ENCODE measurements at places on chromosomes 2 and 18.

DNA sequence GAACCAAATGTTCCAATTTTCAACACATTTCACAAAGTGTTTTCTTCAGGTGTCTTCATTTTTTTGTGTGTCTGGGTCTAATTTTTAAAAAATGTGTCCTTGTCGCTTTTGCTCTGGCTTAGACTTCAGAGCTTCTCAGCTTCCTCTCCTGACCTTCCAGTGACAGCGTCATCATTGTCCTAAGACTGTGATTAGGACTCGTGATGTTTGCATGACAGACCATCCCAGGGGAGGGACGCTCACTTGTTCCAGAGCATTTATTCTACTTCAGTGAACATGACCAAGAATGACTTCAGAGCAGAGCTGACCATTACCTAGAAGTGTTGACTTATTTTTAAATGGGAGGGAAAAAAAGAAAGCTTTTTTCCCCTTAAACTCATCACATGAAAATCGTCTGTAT, 591.9 kb downstream of the IRS1 start:
- DNase-seq = peak; percentile 3

DNA sequence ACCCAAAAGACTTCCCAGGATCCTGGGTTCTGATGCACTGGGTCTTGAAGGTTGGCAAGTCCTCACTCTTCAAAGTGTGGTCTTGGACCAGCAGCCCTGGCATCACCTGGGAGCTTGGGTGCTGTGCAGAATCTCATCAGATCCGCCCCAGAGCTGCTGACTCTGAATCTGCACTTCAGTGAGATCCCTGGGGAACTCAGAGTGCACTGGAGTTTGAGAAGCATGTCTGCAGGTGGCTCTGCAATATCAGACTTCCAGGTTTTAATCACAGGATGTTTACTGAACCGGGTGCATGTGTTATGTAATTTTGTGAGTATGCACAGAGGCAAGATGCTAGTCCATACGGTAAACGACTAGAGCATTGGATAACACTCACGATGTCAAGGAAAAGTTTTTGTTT, 58.0 kb upstream of the BOD1L2 start:
- no peak for DNase-seq

- no peak for DNase-seq
These were observed 156.4 kb upstream of the MMADHC start for GRCh38 chr2:149743842-149744448.

- no peak for DNase-seq
These were observed 364.8 kb downstream of the NYAP2 start for GRCh38 chr2:225764346-225764745.

DNA sequence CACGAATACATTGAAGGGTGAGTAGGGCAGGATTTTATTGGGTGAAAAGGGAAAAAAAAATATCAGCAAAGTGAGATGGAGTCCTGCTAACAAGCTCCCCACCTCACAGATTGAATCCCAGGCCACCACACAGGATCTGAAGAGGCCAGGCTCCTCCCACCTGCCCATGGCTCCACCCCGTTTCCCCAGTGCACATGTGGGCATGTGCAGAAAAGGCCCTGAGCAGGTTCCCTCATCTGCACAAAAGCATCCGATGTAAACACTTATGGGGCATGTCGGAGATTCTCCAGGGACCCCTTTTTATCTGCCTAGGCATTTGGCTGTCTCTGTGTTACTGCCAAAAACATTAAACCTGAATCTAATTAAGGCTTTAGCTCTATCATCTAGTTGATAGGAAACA, 35.2 kb downstream of the SKA1 start:
- no peak for DNase-seq

DNA sequence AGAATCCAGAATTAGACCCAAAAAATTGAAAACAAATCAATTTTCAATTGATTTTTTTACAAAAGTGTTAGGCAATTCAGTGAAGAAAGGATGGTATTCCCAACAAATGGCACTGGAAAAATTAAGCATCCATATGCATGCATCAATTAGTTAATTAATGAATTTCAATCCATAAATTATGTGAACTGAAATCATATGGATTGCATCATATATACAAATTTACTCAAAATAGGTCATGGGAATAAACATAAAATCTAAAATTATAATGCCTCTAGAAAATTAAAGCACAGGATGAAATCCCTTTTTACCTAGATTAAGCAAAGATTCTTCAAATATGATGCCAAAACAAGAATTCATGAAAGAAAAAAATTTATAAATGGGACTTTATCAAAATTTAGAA, 213.9 kb upstream of the KLHL29 start:
- DNase-seq = no peak

DNA sequence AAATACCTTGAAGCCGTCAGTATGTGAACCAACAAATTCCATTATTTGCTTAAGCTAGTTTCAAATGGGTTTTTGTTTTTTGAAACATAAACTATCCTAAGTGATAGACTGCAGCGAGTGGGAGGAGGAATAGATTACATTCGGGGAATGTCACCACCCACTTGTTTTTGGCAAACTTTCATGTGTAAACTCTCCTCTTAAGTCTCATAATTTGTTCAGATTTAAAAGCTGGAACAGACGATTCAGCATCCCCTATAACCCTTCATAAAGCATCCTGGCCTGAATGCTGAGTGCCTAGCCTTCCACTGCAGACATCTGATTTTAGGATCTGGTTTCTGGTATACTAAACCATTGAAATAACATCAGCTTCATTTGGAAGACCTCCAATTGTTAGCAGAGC, 51.0 kb downstream of the CPO start:
- DNase-seq = no peak

DNA sequence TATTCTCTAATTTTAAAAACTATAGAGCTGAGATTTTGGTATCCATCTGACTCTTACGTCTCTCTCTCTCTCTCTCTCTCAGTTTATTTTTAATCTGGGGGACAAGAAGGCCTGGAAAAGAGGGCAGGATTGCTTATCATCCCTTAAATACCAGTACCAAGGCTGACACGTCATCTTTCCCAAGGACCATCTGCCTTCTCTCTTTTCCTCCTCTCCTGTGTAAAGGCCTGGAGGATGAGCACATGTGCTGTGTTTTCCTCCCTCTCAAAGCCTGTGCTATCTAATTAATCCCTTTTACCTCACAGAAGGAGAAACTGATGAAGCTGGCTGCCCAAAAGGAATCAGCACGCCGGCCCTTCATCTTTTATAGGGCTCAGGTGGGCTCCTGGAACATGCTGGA, 7.3 kb downstream of the IL37 start:
- DNase-seq = no peak

DNA sequence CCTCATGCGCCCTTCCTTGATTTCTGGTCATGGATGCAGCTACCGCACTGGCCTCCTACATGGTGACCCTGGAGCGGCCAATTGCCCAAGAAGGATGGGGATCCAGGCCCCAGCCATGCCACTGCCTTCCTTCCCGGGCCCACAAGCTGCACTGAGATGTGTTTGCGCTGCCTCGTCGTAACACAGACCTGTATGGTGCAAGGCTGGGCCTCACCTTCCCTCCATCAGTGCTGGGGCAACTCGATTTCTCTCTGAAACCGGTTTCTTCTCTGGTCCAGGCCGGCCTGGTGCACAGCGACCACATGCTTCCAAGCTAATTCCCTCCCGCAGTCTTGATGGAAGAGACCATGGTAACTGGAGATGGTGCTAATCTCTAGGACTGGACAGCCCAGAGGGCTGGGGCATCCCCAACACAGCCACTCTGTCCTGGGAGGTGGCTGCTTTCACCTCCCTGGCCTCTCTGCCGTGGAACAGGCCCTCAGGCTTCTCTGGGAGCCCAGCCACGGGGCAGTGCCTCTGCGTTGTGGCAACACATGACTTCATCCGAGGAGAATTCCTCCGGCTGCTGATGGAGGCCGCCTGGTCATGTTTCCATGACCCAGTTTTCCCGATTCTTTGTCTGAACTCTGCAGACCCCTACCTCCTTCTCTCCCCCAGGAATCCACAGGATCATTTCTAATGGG, 184.2 kb downstream of the GLI2 start:
- no peak for DNase-seq

DNA sequence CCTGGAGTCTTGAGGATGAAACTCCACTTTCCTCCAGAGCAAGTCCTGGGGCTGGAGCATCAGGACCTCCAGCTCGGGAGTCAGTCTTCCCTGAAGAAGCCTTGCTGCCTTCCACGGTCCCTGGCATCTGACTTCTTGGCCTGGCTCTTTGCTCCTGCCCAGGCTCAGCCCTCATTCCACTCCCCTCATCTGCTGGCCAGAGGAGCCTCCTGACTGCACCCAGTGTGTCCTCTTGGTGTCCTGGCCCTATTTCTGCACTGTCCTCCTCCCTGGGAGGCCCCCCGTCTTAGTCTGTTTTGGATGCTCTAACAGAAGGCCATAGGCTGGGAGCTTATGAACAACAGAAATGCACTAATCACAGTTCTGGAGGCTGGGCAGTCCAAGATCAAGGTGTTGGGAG, 231.5 kb downstream of the LOXHD1 start:
- no peak for DNase-seq

GRCh38 chr2:112055730-112056625, 909 bp downstream of the TMEM87B start:
- peak; percentile 88 for DNase-seq

GRCh38 chr2:54845514-54845913, 122.1 kb downstream of the EML6 start:
- no peak for DNase-seq

DNA sequence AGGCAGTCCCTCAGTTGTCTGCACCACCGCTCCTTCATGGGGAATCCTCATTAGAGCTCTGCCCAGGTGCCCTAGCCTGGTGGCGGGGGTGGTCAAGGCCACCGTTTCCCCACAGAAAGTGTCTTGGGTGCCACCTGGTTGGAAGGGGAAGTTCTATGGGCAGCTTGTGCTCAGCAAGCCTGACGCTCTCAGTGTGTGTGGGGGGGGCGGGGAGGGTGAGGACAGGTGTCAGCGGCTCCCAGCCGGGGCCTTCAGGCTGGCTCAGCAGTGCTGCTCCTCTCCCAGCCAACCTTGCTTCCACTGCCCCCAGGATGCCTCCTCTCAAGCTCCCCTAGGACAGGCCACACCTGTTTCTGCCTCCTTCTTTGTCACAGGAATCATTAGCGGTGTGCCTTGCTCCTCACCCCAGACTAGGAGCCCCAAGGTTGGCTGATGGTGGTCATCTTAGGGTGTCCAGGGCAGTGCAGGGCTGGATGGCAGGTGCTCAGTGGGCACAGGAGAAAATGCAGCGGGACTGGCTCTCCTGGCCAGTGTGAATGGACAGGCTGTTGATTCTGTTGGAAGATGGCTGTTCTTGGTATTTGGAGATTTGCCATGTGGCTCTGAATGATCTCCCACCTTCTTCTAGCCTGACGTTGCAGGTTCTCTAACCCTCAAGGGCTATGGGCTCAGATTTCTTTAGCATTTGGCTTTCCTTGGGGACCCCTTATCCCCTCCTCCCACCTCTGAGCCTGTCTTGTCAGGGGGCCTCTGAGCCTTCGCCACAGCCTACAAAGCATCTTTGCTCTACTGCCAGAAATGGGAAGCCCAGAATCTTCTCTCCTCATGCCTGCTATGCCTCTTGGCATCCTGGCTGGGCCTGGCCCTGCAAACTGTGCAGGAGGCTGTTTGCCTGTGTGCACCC, 185.8 kb upstream of the HS6ST1 start:
- DNase-seq = no peak

- no peak for DNase-seq
These were observed 58.4 kb upstream of the REL start for GRCh38 chr2:60822987-60823386.

- no peak for DNase-seq
These were observed 5.2 kb downstream of the DYSF start for GRCh38 chr2:71458413-71459083.

- DNase-seq = peak; percentile 73
These were observed 519 bp downstream of the TEX261 start for GRCh38 chr2:70994009-70994698.

DNA sequence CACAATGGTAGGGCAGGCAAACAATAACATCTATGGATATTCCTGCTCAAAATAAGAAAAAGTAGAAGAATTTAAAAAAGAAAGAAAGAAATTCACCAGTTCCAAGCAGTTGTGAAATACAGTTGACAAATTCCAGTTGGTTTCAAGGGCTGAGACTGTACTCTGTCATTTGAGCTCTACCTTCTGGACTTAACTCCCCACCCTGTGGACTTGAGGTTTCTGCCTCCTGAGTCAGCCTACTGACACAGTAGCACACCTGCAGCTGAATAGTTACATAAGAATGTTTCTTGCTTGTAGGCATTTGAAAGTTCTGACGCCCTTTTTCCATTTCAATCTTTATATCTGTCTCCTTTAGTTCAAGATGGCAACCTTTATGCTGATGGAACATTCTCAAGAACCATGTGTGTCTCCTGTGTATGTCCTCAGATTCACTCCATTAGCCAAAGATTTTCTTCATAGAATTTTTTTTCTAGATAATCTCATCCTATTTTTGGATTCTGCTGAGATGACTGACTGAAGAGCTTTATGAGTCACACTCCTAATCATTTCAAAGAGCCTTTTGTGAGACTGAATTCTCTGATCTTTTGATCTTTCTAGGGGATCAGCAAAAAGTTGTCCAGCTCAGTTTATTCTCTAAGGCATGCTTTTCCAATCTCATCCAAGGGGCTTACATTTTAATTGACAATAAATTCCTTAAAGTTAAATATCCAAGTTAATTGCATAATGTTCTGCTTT, 19.1 kb downstream of the NETO1 start:
- DNase-seq = no peak

DNA sequence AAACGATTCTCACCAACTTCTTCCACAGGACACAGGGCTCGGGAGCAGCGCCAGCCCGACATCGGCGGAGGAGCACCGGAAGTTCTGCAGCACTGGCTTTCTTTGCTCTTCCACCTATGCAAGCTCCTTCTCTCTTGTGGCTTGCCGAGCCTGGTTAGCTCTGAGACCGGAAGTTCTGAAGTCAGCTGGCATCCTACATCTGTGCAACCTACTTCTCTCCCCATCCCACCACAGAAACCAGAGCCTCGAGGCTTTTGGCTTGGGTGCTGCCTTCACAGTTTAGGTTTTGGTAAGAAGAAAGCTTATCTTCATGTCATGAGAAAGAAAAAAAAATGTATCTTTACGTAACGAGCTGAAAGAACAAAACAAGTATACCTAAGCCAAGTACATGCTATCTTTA, 111.7 kb downstream of the ANKRD44 start:
- peak; percentile 79 for DNase-seq

- no peak for DNase-seq
These were observed 927.5 kb downstream of the ERBB4 start for GRCh38 chr2:211611061-211611518.

DNA sequence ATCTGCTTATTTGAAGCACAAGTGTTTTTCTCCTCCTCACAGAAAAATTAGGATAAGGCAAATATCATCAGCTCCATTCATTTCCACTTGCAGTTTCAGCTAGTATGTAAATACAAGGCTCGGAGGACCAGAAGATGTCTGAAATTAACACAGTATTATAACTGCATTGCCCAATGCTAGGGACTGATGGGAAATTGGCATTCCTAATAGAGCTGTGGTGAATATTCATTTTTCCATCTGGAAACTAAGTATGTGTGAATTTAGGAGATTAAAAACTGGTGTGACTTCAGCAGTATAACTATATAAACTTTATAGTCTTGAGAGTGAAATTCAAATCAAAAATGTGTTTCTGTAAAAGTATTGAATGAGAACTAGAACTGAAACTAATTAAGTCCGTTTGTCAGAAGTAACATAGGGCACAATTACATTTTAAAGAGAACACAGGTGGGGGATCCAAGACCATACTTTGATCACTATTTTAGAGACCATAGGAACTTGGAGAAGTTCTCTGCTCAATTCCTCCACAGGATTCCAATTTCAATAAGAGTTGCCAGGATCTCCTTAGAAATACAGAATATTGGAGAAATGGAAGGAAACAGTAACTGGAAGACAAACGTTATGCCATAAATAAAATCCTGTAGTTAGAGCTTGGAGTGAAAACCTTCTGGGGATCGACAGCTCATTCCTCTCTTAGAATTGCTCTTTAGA, 12.1 kb upstream of the ITGA6 start:
- DNase-seq = no peak

All from inflammatory macrophage (primary cell).